NCI-H1092 treated with DMSO at 0.1 percent for 48 hours (cell line): ENCODE measurements at places on chromosomes 16 and 17.

- DNase-seq, result no peak
Measured at GRCh38 chr17:31549121-31549524, 157.6 kb downstream of the RAB11FIP4 start.

GRCh38 chr16:56145369-56145768 is 45.9 kb upstream of the GNAO1 start:
- DNase-seq, result no peak

DNA sequence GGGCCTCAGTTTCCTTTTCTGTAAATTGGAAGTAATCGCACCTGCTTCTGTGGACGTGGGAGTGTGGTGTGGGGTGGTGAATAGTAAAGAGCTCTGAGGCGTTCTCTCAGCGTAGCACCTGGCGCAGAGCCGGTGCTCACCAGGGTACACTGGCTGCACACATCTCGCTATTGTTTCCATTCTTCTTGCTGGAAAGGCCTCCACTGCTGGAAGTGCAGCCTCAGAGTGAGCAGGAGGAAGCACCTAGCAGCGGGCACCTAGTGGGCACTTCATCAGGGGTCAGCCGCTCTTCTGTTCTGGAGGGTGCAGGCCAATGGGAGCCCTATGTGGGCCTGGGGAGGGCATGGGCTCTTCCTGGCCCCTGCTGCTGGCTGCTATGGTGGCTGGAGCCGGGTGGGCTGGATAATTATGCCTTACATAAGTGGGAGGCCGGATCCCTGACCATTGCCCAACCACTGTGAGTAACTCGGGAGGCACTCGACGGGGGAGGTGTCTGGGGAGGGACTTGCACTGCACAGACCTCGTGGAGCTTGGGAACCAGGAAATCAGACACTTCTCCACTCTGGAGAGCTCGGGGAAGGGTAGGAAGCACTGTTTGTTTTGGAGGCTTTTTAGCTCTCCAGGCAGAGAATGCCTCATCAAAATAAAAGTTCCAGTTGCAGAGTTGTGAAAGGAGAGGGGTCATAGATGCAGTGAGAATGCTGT is 1.7 kb downstream of the MAP2K3 start:
- DNase-seq, result peak; percentile 53

GRCh38 chr17:28818819-28819221 is 23.8 kb downstream of the FAM222B start:
- DNase-seq, result no peak
